ENCODE measurements at places on chromosomes 12 and 14.

DNA sequence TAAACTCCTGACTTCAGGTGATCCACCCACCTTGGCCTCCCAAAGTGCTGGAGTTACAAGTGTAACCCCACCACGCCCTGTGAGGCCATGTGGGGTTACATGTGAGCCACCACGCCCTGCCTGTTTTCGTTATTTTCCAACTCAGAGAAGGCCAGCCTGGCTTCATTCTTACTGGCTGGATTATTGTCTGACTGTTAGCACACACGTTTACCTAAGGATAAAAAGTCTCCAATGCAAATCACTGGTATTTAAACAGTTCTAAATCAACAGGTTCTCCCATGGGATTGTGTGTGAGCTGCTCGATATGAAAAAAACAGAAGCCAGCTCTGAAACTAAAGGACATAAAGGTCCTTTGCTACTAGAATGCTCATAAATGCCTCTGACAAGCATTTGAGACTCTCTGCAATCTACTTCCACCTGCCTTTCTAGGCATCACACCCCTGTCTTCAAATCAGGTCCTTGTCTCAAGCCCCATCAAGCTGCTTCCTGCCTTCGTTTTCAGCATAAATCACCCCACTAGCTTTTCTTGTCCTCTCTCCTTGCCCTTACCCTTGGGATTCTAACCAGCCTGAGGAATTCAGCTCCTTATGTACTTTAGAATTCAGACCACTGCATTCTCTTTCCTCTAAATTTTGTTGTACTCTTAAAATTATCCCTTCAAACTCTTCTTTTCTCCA, 265.0 kb downstream of the DUSP6 start:
- no peak for DNase-seq

GRCh38 chr14:60691383-60692113, 32.6 kb downstream of the SIX4 start:
- no peak for DNase-seq

DNA sequence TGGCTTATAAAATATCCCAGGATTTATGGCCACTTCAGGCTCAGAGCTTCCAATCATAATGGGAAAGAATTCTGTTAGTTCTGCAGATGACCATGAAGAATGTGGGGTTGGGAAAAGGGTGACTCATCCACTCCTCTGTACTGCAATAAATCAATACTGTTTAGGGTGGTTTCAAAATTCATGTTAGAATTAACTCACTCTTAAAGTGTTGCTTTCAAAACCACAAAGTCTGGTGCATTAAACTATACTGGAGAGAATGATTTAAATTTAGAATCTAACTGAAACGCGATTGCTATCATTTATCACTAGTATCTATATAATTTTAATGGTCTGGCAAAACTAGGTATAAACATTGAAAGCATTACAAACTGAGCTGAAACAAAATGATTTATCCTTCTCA, 798 bp downstream of the CCDC198 start:
- no peak for DNase-seq

GRCh38 chr14:63993992-63994391, 141.2 kb downstream of the SYNE2 start:
- no peak for DNase-seq

DNA sequence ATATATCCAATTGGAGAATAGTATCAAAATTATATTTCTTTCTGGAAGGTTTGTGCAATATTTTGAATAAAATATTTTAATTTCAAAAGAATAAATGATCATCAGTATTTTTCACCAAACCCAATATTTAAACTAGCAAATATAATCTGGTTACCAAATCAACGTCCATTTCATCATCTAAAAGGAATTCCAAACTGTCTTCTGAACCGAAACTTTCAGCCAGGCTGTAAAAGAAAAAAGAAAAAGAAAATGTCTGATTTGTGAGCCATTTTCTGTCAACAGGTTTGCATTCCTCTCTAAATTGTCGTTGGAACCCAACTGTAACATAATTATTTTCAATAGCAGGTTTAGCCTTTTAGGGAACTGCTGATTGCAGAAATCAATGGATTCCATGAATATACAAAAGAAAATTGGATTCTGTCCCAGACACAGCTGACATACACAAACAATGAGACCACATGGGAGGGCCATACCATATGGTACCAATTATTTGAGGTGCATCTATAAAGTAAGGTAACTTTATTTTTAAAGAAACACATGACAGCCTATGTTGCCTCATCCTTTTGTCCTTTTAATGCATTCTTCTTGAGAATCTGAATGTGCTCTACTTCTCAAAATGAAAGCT, 22.7 kb downstream of the SNRPF start:
- no peak for DNase-seq

GRCh38 chr12:123034865-123035264, 54.4 kb downstream of the ARL6IP4 start:
- DNase-seq = no peak

GRCh38 chr12:11717519-11717961, 68.1 kb downstream of the ETV6 start:
- DNase-seq = no peak

DNA sequence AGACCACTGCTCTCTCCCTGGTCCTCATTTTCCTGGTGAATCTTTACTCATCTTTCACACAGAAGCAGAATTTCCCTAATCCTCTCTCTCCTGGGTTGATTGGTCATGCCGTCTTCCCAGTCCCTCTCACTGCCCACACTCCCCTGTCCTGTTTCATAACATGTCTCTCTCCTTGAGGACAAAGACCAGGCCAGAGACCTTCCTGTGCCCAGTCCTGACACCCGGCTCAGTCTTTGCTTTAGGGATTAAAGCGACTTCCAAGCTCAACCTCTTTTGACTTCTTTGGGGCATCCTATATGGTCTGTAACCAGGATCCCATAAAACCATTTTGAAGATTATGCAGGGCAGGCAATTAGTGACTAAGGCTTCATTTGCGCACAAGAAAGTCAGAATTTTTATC, 105.5 kb downstream of the BCL11B start:
- no peak for DNase-seq

DNA sequence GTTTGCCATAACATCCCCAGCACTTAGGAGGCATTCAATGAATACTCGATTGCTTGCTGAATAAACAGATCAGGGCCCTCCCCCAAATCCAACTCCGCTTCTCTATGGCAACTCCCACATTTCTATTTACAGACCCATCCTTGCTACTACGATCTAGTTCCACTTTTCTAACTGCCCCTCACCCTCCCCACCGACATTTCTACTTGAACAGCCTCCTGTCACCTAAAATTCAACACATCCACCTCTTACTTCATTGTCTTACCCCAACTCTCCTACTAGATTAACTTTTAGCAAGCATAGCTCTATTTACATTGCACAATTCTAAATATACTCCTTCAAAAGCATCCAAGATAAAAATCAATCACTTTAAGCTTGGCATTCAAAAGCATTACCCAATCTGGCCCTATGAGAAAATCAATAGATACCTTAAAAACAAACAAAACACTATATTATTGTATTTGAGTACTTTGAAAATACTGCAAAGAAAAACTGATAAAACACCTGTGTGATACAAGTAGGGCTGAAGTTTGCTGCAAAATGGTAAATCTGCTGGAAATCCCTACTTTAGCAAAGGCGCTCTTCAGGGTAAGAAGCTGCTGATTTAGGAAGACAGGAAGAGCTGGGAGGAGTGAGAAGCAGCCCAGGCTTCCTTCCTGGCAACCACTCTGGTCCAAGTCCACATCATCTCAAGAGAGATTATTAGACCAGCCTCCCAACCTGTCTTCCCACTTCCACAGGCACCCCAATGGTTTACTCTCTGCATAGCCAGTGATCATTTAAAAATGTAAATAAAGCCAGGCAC, 96.4 kb downstream of the HECTD4 start:
- no peak for DNase-seq

GRCh38 chr14:100144996-100145646, 14.3 kb downstream of the DEGS2 start:
- no peak for DNase-seq

GRCh38 chr14:76984787-76985375, 43.6 kb downstream of the IRF2BPL start:
- DNase-seq = no peak

- no peak for DNase-seq
These were observed 794.3 kb upstream of the NOVA1 start for GRCh38 chr14:27392153-27392552.

DNA sequence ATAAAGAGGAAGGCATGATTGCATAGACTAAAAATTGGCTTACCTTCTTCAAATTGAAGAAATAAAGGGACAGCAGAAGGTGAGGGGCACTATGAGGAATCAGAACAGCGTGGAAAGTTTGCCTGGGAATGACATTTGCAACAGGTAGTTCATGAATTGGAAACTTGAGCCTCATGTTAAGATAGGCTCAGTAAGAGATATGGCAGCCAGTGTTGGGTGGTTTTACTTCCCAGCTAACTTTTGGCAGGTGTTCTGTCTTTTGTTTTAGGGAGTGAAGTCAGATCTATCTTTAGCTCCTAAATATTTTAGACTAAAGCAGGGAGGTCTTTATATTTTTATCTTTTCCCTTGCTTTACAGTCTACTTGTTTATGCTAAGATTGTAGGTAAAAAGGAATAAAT, 122.4 kb downstream of the ANO6 start:
- no peak for DNase-seq

DNA sequence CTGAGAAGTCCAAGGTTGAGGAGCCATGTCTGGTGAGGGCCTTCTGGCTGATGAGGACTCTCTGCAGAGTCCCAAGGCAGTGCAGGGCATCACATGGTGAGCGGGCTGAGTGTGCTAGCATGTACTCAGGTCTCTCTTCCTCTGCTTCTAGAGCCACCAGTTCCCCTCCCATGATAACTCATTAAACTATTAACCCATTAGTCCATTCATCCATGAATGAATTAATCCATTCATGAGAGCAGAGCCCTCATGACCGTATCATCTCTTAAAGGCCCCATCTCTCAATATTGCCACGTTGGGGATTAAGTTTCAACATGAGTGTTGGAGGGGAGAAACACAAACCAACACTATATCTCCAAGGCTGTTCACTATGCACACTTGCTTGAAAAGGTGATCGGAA, 83.7 kb downstream of the TMEM30B start:
- DNase-seq = no peak

DNA sequence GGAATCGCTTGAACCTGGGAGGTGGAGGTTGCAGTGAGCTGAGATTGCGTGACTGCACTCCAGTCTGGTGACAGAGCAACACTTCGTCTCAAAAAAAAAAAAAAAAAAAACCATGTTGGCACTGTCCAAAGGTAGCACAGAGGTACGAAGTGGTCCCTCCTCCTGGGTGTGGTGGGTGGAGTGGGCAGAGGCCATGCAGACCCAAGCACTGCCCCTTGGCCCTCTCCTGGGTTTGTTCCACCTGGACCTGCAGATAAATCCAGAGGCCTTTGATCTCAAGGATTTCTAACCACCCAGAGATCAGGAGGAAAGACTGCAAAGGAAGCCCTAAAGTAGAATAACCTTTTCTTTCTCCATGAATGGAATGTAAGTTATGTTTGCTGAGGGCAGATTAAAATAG, 8.7 kb upstream of the GALNT6 start:
- DNase-seq = no peak

DNA sequence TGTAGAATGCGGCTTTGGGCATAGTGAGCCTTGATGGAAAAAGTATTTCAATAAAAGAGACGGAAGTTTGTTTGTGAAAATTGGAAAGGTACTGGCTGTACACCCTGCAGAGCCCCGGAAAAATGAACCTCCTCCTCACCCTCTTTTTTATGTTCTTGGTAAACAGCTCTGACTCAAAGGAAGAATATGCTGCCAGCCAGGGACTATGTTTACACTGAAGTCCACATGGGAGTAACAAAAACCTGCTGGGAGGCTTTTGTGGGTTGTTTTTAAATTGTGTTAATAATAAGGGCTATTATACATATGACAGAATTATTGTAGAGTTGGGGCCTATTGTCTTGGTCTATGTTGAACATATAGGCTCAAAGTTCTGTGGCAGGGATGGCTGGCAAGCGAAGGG, 70.7 kb downstream of the TTC8 start:
- DNase-seq = no peak

GRCh38 chr14:76657846-76658245, 103.4 kb upstream of the VASH1 start:
- no peak for DNase-seq

DNA sequence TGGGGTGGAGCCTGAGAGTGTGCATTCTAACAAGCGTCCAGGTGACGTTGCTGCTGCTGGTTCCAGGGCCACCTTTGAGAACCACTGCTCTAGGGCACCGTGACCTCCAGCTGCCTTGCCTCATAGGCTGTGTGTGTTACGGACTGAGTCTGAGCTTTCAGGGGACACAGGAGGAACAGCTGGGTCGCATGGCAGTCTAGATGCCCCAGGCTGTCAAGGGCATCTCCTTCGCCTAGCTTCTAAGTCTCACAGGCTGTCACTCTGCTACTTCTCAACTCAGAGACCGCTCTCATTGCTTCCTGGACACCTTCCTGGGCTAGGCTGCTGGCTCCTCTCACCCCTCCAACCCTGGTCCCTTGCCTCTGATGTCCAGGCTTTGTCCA, 965 bp downstream of the KRT73 start:
- no peak for DNase-seq

DNA sequence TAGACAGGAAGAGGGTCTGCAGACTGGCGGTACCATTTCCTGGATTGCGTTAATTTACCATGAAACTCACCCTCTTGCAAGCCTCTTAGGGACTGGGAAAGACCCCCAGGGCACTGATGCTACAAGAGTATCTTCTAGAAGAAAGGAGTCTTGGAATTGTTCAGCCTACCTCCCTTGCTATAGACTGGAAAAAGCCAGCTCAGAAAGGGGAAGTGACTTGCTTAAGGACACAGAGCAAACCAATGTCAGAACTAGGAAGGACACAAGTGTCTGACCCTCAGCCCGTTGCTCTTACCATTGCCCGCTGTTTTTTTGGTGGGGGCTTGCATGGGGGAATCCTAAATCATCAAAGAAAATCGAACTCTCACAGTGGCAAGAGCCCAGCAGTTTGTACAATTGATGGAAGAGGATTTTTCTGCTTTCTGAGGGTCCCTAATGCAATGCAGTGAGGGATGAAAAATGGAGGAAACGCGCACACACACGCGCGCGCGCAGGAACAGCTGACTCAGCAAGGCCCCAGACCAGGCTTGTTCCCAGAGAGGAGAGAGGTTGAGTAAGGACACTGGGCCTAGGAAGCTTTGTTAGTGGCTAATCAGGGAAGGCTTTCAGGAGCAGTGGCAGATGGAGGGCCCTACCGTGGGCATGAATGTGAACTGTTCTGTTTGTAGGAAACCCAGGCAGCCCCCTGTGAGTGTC, 50.9 kb downstream of the RIN3 start:
- DNase-seq = no peak

GRCh38 chr12:125105600-125105999, 40.4 kb downstream of the AACS start:
- DNase-seq = no peak

GRCh38 chr14:89675590-89675989, 258.6 kb upstream of the FOXN3 start:
- no peak for DNase-seq

DNA sequence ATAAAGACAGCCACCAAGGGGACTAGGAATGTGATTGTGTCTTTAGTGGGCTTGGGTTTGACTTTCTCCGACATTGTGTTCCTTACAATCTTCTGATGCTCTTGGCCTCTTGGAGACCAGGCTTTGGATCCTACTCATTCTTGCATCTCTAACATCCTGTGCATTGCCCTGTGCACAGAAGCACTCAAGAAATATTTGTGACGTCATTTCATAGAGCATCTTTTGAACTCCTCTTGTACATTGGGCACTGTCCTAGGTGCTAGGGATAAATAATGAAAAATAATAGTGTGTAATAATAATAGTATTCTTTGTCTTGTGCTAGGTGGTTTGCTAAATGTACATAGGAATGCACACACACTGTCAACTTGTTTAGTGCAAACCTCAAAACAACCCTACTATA, 108.8 kb upstream of the LHX5 start:
- DNase-seq = no peak
